ENCODE measurements at places on chromosomes 5 and 9.
A peak's percentile ranks its signal among the peaks of the same experiment; 100 is the strongest.

DNA sequence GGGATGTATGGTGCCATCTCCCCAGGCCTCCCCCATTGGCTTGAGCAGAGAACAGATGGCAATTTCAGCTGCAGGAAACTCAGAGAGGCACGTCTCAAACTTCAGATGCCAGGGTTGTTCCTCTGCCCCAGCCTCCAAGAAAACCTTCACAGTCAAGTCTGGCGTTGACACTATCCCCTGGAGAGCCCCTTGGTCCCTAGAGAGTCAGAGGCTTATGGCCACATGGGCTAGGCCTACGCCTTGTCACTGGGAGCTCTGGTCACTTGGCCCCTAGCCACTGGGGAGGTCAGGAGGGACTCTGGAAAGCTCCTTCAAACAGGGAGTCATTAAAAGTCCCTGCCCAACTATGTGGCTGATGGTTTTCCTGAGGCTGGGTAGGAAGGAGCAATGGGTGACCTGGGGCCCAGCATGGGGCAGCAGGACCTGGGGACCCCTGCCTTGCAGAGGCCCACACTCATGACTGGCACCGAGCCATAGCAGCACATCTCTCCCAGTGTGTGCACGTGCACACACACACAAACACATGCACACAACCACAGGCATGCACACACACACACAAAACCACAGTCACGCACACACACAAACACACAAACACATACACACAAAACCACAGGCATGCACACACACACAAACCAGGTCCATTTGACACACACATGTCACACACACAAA is 144.2 kb downstream of the GADD45G start:
- DNase-seq: no peak

GRCh38 chr5:139900546-139901250 is 105.1 kb downstream of the PSD2 start:
- no peak for DNase-seq

DNA sequence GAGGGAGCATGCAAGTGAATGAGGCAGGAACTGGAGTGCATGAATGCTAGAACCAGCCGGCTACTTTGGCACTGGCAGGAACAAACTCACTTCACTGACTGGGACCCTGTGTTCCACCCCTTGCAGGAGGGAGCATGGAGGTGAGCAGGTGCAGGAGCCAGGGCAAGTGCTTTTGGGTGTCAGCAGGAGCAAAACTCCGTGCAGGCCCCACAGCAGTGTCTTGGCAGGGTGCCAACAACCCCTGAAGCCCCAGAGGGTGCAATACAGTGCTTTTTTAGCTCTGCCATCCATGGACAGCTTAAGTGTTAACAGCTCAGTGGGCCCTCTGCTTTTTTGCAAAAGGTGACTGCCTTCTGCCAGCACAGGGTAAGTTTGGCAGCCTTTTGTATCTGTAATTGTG is 245.8 kb upstream of the PCSK5 start:
- DNase-seq: no peak

GRCh38 chr9:76502746-76503145 is 43.8 kb downstream of the GCNT1 start:
- no peak for DNase-seq

GRCh38 chr5:36459176-36460135 is 146.9 kb upstream of the SLC1A3 start:
- no peak for DNase-seq

DNA sequence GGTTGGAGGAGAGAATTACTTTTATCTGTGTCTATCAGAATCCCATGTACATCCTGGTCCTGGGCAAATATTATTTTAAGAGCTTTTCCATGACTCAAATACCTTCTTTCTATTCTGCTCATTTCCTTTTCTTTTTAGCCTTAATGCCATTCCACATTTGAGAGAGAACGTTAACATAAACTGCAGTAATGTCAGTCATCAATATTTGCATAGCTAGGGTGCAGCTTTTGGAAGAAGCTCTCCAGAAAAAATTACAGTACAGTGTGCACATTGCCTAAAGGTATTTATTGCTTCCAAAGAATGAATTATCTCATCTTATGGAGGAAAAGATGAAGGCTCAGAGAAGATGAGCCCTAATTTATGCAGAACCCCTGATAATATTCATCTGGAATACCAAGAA is 58.3 kb downstream of the INSYN2B start:
- no peak for DNase-seq

DNA sequence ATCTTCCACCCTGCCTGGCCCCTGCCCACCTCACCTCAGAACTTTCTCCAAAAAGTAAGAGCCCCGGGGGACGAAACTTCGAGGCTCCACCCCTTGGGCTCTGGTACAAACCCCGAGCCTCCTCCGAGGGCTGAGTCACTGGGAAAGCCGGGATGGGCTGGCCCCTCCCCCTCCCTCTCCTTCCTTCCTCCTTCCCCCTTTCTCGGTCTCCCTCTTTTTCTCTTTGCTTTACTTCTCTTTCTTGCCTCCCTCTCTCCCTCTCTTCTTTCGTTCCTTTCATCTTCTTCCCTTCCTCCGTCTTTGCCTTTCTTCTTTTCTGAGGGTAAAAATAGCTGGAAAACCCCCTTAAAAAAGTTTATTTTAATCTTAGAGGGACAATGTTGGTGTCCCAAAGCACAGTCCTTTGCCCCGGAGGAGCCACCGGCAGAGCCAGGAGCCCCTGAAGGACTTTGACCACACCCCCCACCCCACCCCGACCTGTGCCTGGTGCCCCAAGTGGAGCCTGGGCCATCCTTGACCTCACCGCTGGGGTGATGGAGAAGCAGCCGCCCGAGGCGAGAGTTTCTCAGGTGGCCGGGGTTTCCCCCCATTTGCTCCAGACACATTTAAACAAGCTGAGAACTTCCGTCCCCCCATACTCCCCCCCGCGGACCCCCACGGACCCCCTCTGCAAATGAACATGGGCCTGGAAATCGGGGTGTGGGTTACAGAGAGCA is 5.7 kb upstream of the NOTCH1 start:
- no peak for DNase-seq

DNA sequence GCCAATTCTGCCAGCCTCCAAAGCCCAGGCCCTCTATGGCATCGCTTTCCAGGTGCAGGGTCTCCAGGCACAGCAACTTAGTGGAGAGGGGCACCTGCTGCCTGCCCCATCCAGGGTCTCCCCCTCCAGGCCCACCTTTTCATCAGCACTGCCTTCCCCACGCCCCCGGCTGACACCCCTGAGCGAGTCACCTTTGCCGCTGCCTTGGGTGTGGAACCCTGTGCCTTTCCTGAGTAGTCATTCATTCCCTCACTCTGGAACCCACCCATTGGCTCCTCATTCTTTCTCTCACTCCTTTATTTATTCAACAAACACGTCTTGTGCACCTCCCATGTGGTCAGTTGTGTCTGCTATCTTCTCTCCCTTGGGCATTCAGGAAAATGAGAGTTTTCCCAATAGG is 14.5 kb upstream of the RPL26L1 start:
- DNase-seq: no peak

GRCh38 chr9:133667759-133668450 is 31.7 kb downstream of the DBH start:
- peak; percentile 74 for DNase-seq

DNA sequence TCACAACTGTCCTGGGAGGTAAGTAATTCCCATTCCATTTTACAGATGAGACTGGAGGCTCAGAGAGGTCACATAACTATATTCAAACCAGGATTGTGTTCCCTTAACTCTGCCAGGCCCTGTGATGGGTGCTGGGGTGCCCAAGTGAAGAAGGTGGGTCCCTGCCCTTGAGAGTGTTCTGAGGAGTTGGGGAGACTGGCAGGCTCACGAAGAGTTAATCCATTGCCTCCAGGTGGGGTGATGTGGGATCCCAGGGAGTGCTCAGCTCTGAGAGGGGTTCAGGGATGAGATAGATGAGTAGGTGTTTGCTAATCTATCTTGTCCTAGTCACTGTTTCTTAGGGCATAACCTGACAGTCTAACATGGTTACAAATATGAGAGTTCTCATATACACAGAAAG is 36.7 kb downstream of the GSN start:
- no peak for DNase-seq

- no peak for DNase-seq
Observed at GRCh38 chr9:137309368-137310188, 7.5 kb upstream of the NRARP start.

GRCh38 chr5:173056783-173057061 is 570 bp downstream of the CREBRF start:
- DNase-seq: no peak

GRCh38 chr5:133925269-133925668 is 43.2 kb downstream of the C5orf15 start:
- no peak for DNase-seq

DNA sequence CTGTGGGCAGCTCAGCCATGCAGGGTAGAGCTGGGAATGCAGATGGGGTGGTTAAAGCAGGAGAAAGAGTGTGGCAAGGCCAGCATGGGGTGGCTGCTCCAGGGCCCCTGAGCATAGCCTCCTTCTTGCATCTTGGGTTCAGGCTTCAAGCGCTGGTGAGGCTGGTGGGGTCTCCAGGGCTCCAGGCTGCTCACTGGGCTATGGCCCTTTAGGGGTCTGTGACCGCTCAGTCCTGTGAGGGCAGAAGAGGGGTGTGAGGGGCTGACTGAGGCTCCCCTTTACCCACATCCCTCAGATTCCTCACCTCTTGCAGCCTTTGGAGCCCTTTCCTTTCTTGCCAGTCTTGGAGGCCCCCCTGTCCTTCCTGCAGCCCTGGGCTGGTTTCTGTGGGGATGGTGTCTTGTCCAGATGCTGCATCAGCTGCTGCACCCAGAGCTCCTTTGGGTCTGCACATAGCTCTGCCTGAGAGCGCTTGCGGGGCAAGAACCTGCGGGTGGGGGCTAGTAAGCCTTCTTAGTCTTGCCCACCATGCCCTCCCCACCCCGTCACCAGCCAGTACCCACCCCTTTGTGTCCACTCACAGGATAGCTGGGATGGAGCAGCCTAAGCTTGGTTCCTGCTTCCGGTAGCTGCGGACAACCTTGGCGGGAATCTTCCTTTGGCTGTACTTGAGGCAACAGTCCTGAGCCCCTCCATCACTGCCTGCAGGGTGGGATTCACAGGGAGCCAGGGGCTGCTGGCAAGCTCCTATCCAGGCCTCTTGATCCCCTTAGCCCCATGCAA is 549 bp downstream of the CCL21 start:
- DNase-seq: no peak

DNA sequence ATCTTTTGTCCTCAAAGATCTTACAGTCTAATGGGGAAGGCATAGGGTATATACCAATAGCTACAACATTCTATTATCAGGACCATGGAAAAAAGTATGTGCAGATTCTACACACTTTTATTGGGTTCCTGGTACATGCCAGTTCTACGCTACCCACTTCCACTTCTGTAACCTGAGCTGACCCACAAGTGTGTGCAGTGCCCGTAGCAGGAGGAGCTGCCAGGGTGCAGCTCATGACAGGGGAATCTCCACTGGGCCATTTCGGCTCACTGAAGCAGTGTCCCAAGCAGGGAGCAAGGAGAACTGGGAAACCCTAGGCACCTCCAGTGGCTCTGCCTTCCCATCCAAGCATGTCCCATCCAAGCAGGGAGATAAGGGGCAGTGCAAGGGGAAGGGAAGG is 60.4 kb downstream of the FOXI1 start:
- no peak for DNase-seq

- DNase-seq: peak; percentile 49
Observed at GRCh38 chr5:9361835-9362234, 184.0 kb downstream of the SEMA5A start.

DNA sequence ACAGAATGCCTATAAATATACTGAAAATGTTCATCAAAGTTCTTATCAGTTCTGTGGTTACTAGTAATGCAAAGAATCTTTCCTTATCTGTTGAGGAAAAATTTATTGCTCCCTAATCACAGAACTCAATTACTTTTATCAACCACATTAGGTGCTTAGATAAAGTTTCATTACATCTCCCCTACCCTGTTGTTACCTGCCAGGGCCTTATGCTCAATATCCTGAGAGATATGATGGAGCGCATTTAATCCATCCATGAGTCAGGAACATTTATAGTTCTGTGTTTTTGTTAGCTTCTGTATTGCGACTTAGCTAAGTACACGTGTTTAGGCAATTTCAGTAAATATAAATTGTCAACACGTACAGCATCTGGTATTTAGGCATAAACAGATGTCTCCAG is 164.3 kb upstream of the ST8SIA4 start:
- no peak for DNase-seq
